IMR-90 (cell line): ENCODE measurements at places on chromosomes 1 and 21. TPM values are rescaled to one million over a fixed set of nuclear protein-coding genes. Genes with fewer than 3 reads are reported as not detected.

GRCh38 chr1:61035880-61036279 is 46.5 kb upstream of the NFIA start:
- DNase-seq, result no peak

KLHDC7A gene
- total RNA-seq, result not detected in 2 replicates

KRTAP19-3 gene
- not detected in 2 replicates for total RNA-seq

TMEM81 gene
- total RNA-seq, result 1.7 and 1.8 TPM in 2 replicates

DNA sequence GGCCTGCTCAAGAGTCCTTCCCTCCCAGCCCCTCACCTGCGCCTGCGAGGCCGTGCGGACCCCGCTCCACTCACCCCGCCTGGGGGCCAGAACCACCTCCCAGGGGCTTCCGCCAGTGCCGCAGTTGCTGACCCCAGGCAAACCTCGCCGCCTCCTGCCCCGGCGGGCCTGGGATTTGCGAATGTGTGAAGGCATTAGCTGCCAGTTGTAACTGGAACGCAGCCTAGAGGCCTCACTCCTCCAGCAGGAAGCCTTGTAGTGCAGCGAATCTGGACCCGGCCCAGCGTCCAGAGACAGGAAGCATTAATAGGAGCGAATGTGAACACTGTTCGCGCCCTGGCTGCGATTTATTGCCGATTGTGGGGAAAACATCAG is 140.9 kb upstream of the ARHGEF16 start:
- DNase-seq, result peak; percentile 89

SLC1A7 gene
- total RNA-seq, result not detected in 2 replicates

DNA sequence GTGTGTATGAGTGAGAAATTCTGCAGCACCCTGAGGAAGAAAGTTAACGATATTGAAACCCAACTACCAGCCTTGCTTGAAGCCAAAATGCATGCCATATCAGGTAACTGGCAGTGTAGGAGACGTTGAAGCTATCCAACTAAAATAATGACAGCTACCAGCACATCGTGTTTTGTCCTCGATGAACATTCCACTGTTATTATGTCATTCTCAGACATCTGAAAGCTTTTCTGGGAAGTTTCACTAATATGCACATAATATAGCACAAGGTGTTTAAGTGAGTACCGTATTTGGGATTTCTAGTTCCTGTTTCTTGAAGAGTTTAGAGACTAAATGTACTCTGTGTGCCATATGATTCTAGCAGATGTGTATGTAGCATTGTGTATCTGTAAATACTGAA is 173.5 kb downstream of the DISC1 start:
- no peak for DNase-seq

- no peak for DNase-seq
These were observed 130.8 kb downstream of the USP25 start for GRCh38 chr21:15860541-15860940.

- no peak for DNase-seq
These were observed 31.6 kb upstream of the NBL1 start for GRCh38 chr1:19612530-19612929.
